ENCODE measurements at places on chromosomes 2 and 18.

GRCh38 chr2:11466307-11467128, 557 bp upstream of the E2F6 start:
- no peak for DNase-seq

DNA sequence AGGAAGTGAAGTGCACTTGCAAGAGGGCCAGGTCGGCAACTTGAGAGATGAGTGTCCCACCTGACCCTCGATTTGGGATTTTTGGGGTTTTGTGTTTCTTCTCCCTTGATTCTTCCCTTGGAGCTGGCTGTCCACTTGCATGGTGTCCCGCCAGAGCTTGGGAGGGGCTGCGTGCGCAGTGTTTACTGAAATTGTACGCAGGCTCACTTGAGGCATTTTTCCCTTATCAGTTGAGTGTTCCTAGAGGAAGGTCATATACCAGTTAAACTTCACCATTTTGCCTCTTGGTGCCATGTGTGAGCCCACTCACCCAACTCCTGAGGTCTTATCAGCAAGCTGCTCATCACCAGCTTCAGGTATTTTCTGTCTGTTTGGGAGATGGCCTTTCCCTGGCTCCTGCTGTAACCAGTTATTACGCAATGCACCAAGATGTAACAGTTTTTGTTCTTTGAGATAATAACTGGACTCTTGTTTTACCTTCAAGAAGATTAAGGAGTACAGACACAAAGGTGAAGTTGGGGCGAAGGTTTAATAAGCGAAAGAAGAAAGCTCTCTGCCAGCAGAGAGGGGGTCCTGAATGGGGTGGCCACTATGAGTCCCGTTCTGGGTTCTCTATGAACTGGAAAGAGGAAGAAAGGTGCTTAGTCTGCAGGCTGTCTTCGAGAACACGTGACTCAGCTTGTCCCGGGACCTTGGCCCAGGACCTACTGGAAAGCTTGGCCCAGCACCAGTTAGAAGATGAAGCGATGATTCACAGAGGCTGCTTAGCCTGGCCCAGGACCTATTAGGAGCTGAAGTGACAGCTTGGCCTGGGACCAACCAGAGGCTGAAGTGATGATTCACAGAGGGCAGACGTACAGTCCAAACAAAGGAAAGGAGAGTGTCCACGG, 21.5 kb upstream of the TXNL4A start:
- no peak for DNase-seq

DNA sequence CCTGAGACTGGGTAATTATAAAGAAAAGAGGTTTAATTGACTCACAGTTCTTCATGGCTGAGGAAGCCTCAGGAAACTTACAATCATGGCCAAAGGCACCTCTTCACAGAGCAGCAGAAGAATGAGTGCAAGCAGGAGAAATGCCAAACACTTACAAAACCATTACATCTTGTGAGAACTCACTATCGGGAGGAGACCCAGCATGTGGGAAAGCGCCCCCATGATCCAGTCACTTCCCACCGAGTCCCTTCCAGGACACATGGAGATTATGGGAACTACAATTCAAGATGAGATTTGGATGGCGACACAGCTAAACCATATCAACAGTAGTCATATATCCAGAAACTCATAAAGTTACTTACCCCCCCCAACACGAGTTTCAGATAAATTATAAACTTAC, 28.6 kb downstream of the TLK1 start:
- DNase-seq = no peak

DNA sequence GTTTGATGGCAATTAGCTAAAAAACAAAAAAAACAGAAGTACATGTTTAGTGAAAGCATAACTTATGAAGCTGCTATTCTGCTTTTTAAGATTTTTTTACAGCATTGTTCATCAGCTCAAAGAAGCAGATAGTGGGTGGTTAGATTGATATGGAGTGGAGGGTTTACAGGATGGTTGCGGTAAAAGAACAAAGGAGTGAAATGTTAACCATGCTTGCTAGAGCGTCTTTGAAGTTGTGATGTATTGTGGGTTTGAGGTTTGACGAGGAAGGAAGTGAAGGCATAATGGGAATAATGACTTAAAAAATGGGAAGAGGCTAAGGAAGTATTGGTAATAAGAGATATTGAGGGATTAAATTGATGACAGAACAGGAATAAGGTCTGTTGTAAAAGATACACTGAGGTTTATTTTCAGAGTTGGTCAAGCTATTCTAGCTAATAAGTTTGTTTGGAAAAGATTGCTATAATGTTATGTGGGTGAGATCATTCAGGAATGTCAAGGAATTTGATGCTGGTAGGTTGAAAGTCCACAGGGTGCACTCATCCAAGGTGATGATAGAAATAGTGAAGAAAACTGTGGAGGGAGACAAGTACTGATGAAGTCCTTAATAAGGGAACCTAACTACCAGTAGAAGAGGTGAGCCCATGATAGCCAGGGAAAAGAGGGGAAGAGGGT, 14.6 kb downstream of the SPOPL start:
- DNase-seq = no peak

GRCh38 chr18:57220480-57220879, 73.6 kb downstream of the BOD1L2 start:
- no peak for DNase-seq

DNA sequence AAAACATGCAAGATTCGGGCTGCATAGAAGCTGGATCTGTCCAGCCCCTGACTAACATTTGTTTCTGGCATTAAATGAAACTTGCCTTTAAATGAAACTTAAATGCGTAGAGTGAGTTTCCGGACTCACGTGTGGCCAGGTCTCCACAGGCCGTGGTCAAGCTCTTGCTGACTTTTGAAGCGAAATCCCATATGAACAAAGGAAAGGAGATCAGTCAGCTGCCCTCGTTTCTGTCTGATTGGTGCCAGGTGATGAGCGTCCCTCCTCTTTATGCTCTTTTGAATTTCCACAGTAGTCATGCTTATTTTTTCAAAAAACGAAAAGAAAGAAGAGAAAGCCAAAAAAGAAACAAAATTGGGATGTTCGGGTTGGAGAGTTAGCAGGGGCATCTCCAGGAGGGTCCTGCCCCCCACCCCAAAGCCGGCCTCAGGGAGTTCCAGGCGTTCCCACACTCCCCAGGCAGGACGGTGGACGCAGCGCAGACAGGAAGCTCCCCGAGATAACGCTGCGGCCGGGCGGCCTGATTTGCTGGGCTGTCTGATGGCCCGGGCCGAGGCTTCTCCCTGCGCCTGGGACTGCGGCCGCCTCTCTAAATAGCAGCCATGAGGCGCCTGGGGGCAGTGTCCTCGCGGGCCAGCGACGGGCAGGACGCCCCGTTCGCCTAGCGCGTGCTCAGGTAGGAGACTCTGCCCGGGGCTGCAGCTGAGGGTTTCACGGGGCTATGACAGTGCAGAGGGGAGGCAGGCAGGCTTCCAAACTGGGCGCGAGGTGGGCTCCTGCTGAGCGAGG, at the start of gene COLEC11:
Gene COLEC11 (plus strand): TSS at position 620 of the 789 bp plus-strand sequence. CDS start 9,229 bp downstream, outside the sequence.
- no peak for DNase-seq

DNA sequence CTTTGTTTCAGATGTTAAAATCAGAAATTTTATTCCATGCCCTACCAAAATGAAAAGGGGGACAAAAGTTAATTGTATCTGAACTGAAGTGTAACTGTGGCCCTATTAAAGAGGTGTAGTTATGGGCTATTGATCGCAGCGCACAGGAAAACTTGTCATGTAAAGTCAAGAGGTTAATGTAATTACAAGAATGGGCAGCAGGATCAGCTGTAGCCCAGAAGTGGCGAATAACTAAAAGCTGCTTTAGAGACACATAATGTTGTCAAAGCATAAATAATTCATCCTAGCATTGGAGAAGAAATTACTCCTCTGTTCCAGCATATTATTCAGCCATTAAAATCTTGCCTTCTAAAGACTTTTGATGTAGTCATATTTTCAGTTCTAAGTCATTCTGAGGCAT, 211.8 kb downstream of the EPHA4 start:
- no peak for DNase-seq

DNA sequence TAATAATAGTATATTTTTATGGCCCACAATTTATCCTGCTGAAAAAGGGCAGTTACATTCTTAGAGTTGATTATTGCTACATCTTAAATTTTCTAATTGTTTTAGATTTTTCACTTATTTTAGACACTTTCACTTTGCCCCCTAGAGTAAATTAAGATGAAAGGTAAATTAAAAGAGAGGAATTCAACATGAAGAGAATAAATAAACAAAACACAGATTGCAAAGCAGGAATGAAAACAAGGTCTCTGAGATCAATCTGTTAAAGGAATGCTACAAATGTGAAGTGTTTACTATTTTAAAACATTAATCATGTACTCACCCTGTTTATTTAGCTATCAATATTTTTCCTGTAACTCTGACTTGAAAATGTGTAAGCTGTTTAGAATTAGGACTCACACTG, 113.5 kb upstream of the ETAA1 start:
- DNase-seq = no peak

DNA sequence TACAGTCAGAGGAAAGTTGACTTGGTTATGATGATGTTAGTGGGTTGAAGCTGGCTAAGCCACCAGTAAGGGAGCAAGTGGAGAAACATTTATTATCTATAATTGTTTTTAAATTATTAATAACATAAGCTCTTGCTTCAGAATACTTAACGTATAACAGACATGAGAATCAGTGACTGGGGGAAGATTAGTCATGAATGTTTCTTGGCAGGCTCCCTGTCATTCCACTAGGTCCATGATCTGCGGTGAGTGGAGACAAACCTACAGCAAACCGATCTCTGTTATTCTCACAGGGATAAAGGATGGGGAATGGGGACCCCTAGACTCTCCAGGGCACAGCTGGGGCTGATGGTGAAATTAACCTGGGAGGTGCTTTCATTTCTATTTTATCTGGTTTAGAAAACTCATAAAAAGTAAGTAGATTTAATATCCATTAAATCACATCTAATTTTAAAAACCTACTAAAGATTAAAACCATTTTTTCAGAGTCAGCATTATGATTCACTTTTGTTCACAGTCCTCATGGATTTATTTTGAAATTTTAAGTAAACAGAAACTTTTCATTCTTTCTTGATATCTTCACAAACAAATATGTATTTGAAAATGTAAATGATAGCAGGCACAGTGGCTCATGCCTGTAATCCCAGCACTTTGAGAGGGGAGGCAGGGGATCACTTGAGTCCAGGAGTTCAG, 420.3 kb downstream of the PTPRM start:
- no peak for DNase-seq

- DNase-seq = no peak
Measured at GRCh38 chr2:237341872-237342271, 72.1 kb downstream of the COL6A3 start.

GRCh38 chr2:44051593-44052347, 56.0 kb upstream of the LRPPRC start:
- DNase-seq = no peak

DNA sequence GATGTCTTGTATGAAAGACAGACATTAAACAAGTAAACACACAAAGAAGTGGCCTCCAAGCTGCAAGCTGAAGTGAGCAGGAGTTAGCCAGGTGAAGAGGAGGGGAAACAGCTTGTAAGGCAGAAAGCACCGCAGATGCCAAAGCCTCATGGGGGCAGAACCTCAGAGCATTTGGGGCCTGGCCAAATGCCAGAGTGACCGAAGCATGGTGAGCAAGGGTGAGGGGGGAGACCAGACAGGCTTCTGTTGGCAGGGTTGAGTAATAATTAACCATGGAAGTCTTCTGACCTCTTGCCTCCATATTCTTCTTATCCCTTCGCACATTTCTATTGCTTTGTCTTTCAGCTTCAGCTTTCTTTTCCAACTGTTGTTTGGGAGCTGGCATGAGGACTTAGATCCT, 5.6 kb downstream of the QPCT start:
- peak; percentile 79 for DNase-seq

DNA sequence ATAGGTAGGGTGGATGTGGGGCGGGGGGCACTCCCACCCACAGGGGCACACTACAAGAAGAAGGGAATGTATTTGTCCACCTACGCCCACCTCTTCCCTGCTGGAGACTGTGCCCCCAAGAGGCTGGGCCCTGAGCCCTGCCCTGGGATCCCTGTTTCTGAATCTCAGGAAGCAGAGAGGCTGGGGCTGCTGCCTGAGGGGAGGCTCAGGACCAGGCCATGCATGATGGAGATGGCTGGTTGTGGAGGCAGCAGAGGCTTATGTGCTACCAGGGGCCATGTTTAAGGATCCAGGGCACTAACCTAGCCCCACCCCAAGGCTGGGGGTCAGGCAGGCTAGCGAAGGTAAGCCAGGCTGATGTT, 81.1 kb upstream of the OTOF start:
- DNase-seq = no peak

- no peak for DNase-seq
Measured at GRCh38 chr2:21361957-21362486, 238.3 kb downstream of the TDRD15 start.

DNA sequence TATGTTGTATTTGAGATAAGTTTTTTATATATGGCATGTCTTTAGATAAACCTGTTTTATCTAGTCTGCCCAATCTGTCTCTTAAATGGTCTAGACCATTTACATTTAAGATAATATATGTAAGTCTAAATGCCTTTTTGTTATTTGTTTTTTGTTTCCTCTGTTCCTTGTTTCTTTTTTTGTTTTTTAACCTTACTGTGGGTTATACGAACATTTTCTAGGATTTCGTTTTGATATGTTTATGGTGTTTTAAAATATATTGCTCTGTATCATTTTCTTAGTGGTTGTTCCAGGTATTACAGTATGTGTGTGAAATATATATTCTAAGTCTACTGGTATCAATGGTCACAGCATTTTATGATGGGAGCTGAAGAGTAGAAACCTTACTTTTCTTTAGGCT, 13.3 kb downstream of the BCL2L11 start:
- no peak for DNase-seq

DNA sequence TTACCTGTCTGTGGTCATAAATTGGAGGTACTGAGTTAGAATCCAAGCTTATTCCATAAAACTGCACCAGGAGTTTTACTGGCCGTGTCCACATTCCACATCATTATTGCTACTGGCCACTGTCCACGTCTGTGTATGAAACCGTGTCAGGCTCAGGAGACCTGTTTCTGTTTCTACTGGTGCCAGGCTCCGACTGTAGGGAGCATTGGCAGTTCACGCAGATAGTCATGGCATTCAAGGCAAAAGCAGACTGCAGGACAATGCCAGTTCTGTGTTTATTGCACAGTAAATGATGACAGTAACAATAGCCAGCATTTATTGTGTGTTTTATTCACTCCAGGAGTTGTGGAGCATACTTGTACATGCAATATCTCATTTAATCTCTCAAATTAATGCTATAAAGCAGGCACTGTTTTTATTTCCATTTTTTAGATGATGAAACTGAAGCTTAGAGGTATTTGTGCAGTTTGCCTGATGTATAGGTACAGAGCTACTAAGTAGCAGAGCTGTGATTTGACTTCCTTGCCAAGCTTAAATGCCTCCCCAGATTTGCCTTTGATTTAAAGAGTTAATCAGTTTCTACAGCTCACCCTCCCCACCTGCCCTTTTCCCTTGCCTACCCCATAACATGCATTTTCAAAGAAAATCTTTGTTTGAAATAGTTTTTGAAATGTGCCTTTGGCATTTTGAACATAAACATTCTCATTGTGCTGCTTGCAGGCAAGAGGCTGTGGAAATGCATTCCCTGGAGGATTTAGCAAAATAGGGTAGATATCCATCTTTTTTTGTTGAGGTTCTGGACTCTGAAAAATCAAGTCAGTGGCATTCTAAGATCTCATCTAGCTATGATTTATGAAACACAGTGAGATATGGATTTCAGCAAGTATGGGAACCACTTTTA, 55.5 kb downstream of the MAP4K4 start:
- no peak for DNase-seq

GRCh38 chr2:23548143-23548769, 163.3 kb downstream of the KLHL29 start:
- DNase-seq = no peak

Data from hematopoietic multipotent progenitor cell (in vitro differentiated cells).